ENCODE measurements at places on chromosomes 12 and 14. TPM values are rescaled to one million over a fixed set of nuclear protein-coding genes. Genes with fewer than 3 reads are reported as not detected.

DNA sequence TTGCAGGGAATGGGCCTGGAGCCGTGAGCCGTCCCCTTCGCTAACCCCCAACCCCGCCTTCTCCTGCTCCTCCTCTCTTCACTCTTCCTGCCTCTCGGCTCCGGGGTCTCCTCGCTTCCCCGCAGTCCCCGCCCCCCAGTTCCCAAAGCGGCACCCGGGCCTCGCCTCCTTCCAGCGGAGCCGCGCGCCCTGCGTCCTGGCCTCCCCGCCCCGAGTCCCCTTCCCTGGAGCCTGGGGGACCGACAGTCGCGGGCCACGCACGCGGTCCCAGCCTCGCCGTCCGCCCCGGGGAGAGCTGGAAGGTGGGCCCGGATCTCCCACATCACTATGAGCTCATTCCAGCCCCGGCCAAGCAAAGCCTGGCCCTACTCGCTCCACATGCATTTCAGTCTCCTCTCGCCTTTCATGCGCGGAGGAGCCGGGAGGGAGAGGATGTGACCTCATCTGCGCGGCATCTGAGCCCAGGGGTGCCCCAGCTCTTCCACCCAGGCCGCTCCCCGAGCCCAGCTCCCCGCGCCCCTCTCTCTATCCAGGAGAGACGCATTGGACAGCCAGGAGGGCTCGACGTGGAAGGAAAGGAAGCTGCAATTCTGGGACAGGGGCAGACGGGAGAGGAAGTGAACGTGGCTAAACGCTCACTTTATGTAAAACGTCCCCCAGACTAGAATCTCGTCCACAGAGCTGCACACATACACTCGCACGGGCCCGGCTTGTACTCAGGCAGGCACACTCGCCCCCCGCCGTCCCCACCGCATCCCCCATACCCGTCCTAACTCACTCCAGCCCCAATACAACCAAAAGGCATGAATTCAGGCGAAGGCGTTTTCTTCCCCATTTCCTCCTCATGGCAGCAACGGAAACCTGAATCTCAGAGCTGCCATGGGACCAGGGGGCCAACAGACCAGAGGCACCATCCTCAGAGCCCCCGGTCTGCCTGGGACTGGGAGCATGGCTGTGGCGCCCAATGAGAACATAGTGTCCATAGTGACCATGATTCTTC is 108.7 kb upstream of the CCND2 start:
- no peaks in the 10 kb centered on the region for H3K4me1 ChIP-seq
- DNase-seq, result peak; percentile 79
- H3K27ac ChIP-seq, result peak overlapping the region; percentile 69
- peak overlapping the region; percentile 51 for H3K4me3 ChIP-seq
- H3K36me3 ChIP-seq, result no peaks in the 10 kb centered on the region
- H3K27me3 ChIP-seq, result no peaks in the 10 kb centered on the region

DNA sequence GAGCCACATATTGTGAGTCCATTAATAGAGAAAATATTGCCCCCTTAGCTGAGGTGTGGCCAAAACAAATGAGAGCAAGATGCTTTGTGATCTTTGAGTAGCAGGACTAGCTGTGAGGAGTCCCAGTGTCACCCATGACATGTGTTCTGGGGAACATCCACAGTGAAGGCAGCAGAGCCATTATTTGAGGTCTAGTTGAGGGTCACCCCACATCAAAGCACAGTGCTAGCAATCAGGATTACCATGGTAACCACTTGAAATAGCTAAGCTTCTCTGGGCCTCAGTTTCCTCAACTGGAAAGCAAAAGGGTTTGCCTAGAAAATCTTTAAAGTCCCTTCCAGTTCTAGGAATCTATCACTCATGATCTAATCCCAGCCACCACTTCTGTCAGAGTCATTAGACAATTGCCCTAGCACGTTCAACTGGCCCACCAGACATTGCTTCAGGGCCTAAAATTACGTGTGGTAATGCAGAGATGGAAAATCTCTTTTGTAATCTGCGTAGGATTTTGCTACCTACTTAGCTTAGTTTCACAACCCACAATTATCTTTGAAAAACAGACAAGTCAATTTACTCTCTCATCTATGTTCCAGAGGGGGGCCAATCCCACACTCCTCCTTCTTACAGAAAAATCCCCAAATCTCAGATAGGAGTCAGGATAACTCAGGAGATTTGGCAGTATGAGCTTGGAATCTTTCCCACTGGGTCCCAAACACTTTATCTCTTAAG is 251.2 kb upstream of the EGLN3 start:
- no peak for DNase-seq
- no peak overlapping the region for H3K27ac ChIP-seq
- no peak overlapping the region for H3K4me3 ChIP-seq
- no peaks in the 10 kb centered on the region for H3K36me3 ChIP-seq
- no peaks in the 10 kb centered on the region for H3K27me3 ChIP-seq

GRCh38 chr14:105465209-105466031 is 9.2 kb upstream of the CRIP2 start:
- no peak overlapping the region for H3K4me3 ChIP-seq
- peaks cover 85% of the 10 kb centered on the region for H3K36me3 ChIP-seq
- DNase-seq, result no peak
- H3K4me1 ChIP-seq, result no peaks in the 10 kb centered on the region
- H3K27ac ChIP-seq, result no peak overlapping the region

GRCh38 chr12:109580272-109580671 is 6.7 kb downstream of the MVK start:
- no peak for DNase-seq
- no peaks in the 10 kb centered on the region for H3K36me3 ChIP-seq
- H3K27me3 ChIP-seq, result no peaks in the 10 kb centered on the region

DNA sequence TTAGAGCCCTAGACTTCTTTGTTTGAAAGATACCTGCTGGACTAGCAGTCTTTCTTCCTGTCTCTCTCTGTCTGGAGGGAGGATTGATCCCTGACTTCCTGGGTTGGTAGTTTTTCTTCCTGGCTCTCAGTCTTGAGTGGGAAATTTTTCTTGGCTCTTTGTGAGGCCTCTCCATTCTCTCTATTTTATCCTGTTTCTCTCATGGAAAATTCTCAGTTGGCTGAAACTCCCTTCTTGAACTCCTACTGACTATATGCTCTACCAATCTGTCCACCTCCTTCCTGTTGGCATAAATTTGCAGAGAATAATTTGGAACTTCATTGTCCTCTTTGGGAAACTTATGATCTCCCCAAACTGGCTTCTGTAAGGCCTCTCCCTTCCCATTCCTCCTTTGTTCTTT is 24.1 kb upstream of the MUCL1 start:
- H3K4me1 ChIP-seq, result no peaks in the 10 kb centered on the region
- no peaks in the 10 kb centered on the region for H3K36me3 ChIP-seq
- no peak overlapping the region for H3K27ac ChIP-seq
- no peak overlapping the region for H3K4me3 ChIP-seq

GRCh38 chr14:79016828-79017505 is 846.8 kb downstream of the NRXN3 start:
- H3K27ac ChIP-seq, result no peak overlapping the region
- H3K4me1 ChIP-seq, result no peaks in the 10 kb centered on the region
- DNase-seq, result no peak
- no peaks in the 10 kb centered on the region for H3K27me3 ChIP-seq
- no peak overlapping the region for H3K4me3 ChIP-seq

DNA sequence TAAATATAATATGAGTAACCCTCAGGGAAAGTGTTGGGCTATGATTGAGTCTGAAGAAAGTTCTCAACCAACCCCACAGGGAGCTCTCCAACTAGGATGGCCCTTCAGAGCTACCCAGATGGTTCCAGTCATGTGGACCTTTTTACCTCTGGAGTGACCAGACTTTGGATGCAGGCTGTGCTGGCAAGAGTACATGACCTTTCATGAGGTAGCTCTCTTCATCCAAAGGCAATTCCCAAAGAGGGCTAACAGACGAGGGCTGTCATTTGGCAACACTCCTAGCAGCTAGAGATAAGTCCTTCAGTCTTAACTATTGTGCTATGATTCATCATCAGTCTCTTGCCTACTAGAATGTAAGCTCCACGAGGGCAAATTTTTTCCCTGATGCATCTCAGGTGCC is 75.4 kb downstream of the DUSP6 start:
- no peak overlapping the region for H3K4me3 ChIP-seq
- no peaks in the 10 kb centered on the region for H3K36me3 ChIP-seq
- H3K27me3 ChIP-seq, result no peaks in the 10 kb centered on the region
- no peak for DNase-seq
- H3K27ac ChIP-seq, result no peak overlapping the region

DNA sequence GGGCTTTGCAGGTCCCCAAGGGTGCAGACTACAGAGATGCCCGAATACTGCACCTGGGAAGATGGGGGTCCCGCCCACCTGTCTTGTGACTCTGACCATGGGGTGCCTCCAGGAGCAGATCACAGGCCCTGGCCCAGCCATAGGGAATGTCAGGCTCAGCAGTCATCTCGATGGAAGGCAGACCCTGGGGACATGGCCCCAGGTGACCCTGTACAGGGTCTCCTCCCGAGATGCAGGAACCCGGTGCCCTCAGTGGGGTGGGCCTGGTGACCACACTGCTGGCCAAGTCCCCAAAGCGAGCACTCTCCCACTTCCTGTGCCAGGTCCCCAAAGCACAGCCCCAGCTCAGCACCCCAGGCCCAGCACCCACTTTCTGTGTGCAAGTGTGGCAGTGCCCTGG is 903.7 kb upstream of the USP15 start:
- DNase-seq, result no peak
- no peaks in the 10 kb centered on the region for H3K4me1 ChIP-seq
- H3K27ac ChIP-seq, result no peak overlapping the region
- no peak overlapping the region for H3K4me3 ChIP-seq

- H3K27ac ChIP-seq, result no peak overlapping the region
- no peaks in the 10 kb centered on the region for H3K27me3 ChIP-seq
- no peaks in the 10 kb centered on the region for H3K36me3 ChIP-seq
- no peak overlapping the region for H3K4me3 ChIP-seq
- H3K4me1 ChIP-seq, result no peaks in the 10 kb centered on the region
Observed at GRCh38 chr14:34770901-34771300, 56.5 kb upstream of the CFL2 start.

TULP3 gene
- total RNA-seq, result 11.7 TPM

ZNF891 gene
- total RNA-seq, result 3.3 TPM

GALNT16 gene
- 17.6 TPM for total RNA-seq

Data from Peyer's patch (tissue), 4 donors.